ENCODE measurements at places on chromosomes 11 and 22.

DNA sequence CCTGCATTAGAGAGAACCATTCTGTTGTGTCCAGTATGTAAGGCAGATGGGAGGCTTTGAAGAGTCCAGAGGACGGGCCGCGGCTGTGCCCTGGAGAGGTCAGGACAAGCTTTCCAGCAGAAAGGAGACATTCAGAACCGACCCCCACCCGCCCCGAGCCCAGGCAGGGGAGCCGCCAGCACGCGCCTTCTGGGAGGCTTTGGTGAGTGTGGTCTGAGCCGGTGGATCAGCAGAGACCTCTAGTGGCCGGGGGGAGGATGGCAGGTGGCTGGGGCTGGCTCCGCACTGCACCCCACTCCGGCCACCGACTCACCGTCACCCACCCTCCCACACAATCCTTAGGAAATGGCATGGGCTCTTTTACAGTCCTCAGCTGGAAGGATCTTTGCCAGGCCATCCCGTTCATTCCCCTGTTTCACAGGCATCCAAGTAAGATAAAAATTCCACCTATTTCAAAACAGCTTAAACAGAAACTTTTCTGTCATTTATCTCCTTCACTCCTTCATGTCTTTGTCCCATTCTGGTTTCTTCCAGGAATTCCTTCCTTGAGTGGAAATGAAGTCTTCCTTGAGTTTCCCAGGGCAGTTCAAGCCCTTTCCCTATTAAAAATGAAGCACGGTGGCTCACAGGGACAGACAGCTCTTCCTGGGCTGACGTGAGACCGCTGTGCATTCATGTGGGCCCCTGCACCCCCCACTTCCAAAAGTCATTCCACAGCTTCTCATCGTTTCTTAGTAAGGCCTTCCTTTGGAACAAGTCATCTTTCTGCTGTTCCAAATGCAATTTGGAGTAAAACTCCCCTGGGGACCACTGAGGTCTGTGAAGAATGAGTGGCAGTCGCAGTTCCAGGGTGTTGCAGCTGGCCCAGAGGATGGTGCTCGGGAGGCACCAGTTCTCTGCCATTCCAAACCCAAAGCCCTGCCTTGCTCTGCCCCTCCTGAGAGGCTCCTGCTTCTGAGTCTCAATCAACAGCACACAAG is 91.0 kb downstream of the FEZ1 start:
- peak; percentile 47 for DNase-seq

- DNase-seq, result no peak
Measured at GRCh38 chr22:44099696-44100095, 75.6 kb downstream of the PARVB start.

DNA sequence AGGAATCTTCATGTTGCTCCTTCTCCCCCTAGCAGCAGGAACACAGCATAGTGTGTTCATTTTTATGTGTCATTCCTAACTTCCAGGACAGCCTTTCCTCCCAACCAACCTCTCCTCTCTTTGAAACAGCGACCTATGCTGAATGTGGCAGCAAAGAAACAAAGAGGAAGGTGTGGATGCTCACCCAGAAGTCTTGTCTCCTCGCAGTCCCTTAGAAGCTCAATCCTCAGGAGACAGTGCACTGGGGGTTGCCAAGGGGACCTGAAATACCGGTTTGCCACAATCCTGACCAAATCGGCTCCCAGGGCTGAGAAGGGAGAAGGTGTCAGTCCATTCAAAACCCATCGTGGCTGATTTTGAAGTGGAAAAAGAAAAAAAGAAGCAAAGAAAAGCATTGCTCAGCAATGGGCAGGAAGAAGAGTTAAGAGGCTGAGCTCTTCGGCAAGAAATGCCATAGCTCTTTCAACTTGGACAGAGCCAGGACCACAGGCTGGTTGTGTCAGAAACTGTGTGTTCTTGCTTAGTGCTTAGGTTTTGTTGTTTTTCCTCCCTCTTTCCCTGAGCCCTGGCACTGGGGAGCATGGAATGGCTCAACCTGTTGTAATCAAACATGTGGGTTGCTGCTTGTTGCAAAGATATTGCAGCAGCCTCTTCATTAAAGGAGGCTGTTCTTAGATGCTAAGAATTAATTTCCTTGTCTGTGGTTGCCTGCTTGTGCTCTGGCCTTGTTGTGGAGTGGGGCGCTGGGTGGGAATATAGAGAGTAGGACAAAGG is 30.4 kb upstream of the TENM4 start:
- DNase-seq, result no peak

GRCh38 chr22:22820626-22821025 is 67.0 kb upstream of the IGLL5 start:
- no peak for DNase-seq
